ENCODE measurements at places on chromosomes 6 and 20. TPM values are rescaled to one million over a fixed set of nuclear protein-coding genes. Genes with fewer than 3 reads are reported as not detected.

Gene FAM217A
- total RNA-seq, result not detected

GRCh38 chr20:55353206-55353605 is 652.1 kb downstream of the CBLN4 start:
- no peak for DNase-seq

Gene FAM184A
- 7.9 TPM for total RNA-seq

- DNase-seq, result no peak
Measured at GRCh38 chr6:147693181-147693580, 184.7 kb downstream of the SAMD5 start.

DNA sequence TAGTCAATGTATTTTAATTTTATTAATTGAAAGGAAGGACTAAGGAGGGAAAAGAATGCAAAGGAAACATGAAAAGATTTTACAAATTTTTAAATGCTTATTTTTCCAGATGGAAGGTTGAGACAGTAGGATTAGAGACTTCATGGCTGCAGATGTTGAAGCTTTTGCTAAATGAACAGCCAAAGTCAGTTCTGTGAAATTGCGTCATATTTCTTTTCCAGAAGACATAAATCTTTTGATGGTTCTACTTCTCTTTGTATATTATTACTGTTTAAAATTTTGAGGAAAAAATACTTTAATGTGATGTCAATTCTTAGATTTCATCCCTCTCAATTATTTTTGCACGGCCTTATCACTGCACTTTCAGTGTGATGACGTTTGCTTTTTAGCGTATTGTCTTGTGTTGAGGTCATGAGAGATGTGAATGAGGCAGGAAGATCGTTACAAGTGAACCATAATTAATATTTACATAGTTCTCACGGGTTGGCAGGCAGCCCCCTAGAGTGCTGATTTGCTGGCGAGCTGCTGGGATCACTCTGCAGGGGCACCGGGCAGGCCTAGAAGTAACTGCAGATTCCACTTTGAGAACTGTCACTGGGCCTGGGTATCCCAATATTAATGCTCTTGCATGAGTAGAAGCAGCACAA is 158.1 kb downstream of the TBXT start:
- no peak for DNase-seq

Gene APOM
- total RNA-seq, result 0.78 TPM

GRCh38 chr6:146957181-146958093 is 246.8 kb upstream of the STXBP5 start:
- DNase-seq, result no peak
